ENCODE measurements at places on chromosomes 1 and 21.

DNA sequence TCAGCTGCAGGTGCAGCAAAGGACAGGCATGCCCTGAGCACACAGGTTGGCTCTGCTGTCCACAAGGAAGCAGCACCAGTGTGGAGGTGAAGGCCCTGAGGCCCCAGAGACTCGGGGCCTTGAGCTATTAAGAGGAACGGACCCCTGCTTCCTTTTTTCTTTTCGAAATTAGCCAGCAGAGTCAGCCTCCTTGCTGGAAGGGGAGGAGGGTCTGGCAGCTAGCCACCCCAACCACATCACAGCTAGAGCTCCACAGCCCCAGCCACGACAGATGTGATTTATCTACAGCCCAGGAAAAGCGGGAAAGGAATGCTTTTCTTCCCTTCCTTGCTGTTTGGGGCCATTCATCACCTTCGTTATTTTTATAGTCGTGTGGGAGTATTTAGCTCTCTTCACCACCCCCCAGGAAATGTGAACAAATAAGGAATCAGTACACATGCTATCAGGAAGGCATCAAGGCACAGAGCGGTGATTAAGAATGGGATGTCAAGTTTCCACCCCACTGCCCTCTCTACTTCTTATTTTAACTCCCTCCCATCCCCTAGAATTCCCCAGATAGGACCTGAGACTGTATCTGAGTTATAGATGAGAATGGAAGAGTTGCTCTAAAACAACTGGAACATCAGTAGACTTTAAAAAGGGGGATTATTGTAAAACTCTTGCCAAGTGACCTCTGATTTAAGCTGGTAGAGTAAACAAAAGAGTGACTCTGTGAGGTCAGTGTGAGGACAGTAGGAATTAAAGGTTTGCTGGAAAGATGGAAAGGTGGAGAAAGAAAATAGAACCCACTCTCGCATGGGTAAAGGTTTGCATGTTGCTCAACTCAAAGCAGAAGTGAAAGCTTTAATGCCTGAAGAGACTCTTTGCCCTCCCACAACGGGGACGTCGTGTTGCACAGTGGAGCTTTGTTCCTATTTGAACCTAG is 224.7 kb upstream of the GJB5 start:
- DNase-seq, result no peak

- DNase-seq, result no peak
Measured at GRCh38 chr21:25489673-25490072, 117.6 kb downstream of the MRPL39 start.

GRCh38 chr1:7491109-7491817 is 279.8 kb upstream of the VAMP3 start:
- DNase-seq, result no peak

DNA sequence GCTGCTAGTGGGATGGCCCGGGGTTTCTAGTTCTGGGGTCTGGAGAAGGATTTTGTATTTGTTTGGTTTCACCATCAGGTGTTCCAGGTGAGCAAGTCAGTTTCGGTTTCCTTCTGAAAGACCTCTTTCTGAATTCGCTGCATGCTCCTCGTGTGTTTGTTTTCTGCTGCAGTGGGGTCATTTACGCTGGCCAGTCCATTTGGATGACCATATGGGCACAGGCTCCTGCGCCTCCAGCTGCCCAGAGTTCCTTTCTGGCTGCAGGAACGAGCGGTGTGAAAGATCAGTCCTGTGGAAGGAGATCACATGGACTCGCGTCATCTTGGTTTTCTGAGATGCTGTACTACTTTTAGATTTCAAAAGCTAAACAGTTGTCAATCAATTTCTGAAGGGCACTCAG is 83.7 kb upstream of the GCLM start:
- DNase-seq, result no peak

- DNase-seq, result no peak
Measured at GRCh38 chr1:194538453-194538852, 1352.0 kb upstream of the B3GALT2 start.

- DNase-seq, result peak; percentile 44
Measured at GRCh38 chr1:98975113-98975512, 29.5 kb downstream of the PLPPR5 start.

All from NCI-H1048 (cell line).